ENCODE measurements at places on chromosomes 16 and 17.

- DNase-seq, result no peak
Measured at GRCh38 chr16:55655381-55655896, 349 bp upstream of the SLC6A2 start.

GRCh38 chr17:66345264-66345663 lies 42.9 kb downstream of the PRKCA start:
- DNase-seq, result no peak

DNA sequence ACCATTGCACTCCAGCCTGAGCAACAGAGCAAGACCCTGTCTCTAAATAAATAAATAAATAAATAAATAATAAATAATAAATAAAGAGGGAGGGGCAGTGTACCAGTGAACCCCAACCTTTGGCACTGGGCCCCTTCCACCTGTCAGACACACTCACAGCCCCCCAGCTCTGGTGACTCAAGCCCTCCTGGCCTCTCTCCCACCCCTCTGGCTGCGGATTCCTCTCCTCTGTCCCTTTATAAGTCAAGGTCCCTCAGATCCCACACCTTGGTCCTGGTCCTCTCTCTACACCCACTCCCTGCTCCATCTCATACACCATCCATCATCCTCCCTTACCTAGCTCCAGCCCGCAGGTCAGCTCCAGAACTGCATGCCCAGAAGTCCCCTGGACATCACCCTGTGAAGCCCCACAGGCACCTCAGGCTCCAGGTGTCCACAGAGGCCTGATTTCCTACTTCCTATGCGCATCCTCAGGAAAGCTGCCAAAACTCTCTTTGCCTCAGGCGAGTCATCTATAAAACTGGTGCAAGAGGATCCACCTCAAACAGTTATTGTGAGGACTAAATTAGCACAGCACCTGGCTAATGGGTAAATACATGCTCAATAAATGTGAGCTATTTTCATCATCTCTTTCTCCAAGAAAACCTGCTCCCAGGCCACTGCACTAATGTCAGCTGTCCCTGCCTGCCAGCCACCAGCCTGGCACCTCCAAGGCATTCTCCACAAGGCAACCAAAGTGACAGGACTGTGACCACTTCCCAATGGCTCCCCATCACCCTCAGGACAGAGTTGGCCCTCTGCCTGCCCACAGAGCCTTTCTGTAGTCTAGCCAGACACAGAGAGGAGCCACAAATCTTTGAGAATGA lies 46.8 kb downstream of the BEAN1 start:
- no peak for DNase-seq

DNA sequence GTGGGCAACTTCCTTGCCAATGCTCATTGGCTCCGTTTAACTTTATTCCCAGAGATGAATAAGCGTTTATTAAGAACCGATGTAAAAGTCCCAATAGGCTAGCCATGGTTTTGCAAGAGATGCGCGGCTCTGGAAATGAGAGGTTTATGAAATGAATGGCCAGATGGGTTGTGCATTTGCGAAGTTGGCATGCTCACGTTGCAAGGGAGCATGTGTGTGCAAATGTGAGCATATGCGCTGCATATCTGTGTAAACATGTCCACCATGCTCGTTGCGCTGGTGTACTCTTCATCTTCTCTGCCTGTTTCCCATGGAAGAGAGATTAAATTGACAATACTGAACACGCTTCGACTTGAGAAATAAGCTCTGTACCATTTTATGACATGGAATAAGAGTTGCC lies 848.6 kb upstream of the RBFOX1 start:
- no peak for DNase-seq

DNA sequence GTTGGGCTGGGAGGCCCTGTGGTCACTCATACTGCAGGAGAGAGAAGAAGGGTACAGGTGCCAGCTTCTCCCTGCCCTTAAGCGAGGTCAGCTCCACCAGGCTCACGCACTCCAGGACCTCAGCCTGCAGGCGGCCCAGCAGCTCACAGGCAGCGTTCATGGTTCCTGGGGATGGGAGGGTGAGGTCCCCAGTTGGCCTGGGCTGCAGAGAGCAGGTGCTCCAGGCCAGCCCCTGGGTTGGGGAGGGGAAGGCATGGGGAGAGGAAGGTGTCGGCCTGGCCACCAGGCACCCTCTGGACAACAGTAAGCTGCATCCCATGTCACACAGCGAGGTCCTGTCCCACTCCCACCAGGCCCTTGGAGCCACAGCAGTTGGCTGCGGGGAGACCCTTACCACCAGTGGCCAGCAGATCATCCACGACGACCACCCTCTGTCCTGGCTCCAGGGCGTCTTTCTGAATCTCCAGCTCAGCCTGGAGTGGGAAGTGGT lies 2.0 kb downstream of the APRT start:
- no peak for DNase-seq

- DNase-seq, result no peak
Measured at GRCh38 chr16:71214746-71215381, 15.7 kb downstream of the HYDIN start.

- DNase-seq, result no peak
Measured at GRCh38 chr16:66510711-66511601, 39.0 kb downstream of the TK2 start.

DNA sequence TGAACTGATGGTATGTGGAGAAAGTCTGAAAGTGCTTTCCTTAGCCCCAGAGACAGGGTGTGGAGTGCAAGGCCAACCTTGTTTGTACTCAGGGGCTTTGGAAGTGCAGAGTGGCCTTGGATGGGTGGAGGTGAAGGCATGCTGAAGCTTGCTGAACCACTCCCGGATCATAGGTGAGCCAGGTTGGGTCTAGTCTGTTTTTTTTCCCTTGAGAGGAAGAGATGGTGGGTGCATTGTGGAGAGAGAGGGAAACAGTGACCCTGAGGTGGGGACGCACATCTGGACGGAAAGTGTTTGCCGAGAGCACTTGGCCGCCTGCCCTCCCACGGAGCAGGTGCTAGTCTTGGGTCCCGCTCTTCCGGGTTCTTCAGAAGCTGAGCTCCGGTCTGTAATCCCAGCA lies 12.5 kb downstream of the ABAT start:
- DNase-seq, result no peak

- DNase-seq, result no peak
Measured at GRCh38 chr16:924063-924462, 46.7 kb downstream of the LMF1 start.

GRCh38 chr16:73000020-73000906 lies 47.7 kb downstream of the ZFHX3 start:
- no peak for DNase-seq

DNA sequence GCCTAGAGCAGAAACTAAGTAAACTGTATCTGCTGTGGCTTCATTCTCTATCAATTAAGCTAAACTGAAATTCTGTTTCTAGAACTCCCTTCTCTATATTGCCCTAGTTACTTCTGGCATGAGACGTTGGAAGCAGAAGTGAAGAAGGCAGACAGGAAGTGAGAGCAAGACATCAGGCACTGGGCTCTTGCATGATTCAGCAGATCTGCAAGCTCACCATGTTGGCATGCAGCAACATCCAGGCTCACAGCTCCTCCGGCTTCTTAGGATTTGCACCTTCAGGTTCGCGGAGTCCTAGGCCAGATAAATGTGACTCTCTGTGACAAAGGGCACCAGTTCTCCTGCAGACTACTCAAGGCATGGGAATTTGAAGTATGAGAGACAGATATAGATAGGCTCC lies 148.3 kb downstream of the CDH8 start:
- no peak for DNase-seq

- DNase-seq, result no peak
Measured at GRCh38 chr17:43839670-43840108, 6.7 kb upstream of the MPP3 start.

DNA sequence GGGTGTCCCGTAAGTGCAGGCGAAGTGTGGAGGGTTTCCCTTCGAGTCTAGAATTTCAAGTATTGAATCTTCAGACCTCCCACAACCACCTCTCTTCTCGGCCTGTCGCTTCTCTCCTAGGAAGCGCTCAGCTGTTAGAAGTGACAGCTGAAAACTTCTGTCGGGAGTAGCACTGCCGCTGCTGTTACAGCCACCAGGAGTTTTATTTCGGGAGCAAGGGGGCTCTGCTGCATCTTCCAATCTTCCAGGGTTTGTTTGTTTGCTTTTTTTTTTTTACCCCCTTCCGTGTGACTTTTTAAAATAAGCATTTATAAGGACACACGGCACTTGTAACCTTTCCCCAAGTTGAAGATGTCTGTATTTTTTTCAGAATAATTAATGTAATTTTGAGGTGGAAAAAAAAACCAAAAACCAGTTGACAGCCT lies 767 bp downstream of the RPS6KB1 start:
- no peak for DNase-seq

DNA sequence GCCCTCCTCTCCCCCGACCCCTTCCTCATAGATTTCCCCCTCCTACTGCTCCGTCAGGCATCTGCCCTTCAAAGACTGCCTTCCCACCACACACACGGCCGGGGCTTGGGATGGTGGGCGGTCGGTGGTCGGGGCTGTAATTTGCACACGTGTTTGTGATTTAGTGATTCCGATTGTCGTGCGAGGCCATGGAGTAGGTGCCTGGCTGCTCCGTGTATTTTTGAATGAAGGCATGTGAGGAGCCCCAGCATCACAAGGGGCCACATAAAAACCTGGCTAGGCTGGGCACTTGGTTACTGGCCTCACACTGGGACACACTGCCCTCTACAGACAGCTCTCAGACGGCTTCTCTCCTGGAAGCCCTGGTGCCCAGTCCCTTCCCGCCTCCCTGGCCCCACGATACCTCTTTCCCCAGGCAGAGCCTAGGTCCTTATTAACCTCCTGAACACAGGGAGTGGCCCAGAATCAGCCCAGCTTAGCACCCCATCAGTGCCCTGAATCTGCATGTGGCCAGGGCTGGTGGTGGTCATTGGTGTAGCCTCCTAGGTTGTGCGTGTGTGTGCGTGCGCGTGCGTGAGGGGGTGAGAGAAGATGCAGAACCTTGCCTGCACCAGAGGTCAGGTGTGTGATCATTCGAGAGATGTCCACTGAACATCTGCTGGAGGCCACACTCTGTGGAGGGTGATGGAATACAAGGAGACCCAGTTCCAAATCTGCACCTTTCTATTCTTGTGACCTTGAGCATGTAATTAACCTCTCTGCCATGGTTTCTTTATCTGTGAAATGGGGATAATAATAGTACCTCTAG lies 1.3 kb upstream of the SOCS1 start:
- DNase-seq, result peak; percentile 70

GRCh38 chr17:55740511-55741355 lies 10.1 kb upstream of the PCTP start:
- no peak for DNase-seq

- peak; percentile 77 for DNase-seq
Measured at GRCh38 chr16:68445458-68445857, 2.9 kb downstream of the SMPD3 start.

GRCh38 chr17:1940810-1941185 lies 84.3 kb downstream of the RTN4RL1 start:
- no peak for DNase-seq
